ENCODE measurements at places on chromosomes 16 and 17.
A peak's percentile ranks its signal among the peaks of the same experiment; 100 is the strongest.

DNA sequence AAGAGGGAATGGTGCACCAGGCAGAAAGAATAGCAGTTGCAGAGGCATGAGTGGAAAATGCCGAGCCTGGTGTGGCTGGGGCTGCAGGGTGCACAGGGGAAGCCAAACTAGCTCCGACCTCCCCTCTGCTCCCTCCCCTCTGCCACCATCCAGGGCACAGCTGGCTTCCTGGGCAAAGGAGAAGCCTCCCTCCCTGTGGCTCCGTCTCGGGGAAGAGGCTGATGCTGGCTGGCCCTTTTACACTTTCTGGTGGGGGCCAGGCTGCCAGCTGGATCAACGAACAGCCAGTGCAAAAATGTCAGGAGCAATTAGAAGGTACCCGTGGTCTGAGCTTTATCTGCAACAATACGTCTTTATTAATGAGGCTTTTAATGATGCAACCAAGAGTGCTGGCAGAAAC lies 37.1 kb upstream of the KCNJ12 start:
- DNase-seq = no peak

GRCh38 chr17:74737299-74738050 lies 419 bp downstream of the RAB37 start:
- DNase-seq = peak; percentile 76

GRCh38 chr16:59840169-59840568 lies 1106.1 kb upstream of the GOT2 start:
- DNase-seq = no peak

GRCh38 chr17:50057521-50057991 lies 1.6 kb downstream of the ITGA3 start:
- DNase-seq = no peak

- DNase-seq = no peak
Observed at GRCh38 chr17:57114085-57114673, 29.1 kb downstream of the AKAP1 start.

GRCh38 chr17:57940231-57940630 lies 15.0 kb downstream of the CUEDC1 start:
- peak; percentile 90 for DNase-seq

DNA sequence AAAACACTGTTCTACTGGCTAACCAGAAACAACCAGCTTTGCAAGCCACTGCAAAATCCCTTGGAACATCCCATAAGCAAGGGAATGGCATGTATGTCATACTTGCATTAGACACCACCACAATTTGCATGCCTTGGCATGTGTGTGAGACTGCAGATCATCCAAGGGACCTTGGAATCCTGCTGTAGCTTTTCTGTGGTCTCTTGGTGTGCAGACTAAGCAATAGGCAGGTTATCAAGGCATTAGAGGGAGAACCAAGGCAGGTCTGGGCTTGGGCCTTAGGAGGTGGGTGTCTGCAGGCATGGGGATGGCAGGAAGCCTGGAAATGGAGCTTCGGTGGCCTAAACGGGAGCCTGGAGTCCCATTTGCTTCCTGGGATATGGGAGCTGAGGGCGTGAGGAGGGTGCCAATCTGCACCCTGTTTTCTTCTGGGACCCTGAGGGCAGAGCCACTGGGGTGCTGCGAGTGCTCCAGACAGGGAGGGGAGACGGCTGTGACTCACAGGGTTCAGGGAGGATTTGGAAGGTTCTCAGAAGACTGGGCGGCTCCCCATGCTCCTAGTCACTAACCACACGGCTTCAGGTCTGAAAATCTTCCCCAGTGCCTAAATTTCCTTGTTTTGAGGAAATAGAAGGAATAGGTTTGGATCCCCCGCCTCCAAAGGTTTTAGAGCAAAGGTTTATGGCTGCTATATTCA lies 36.6 kb downstream of the FAM20A start:
- DNase-seq = no peak

DNA sequence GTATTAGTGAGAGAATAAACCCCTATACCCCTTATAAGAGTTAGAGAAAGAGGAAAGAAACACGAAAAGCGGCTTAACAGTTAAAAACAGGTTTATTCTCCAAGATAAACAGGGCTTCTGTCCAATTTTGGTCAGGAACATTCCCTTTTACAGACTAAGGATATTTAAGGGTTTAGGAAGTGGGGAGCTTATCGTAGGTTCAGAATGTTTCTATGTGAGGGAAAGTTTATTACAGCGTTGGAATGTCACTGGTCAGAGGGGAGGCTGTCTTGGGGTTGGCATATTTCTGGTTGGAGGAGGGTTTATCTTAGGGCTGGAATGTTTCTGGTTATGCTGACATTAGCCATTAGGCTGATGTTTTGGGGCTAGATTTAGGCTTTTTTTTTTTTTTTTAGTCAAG lies 34.1 kb upstream of the WWOX start:
- no peak for DNase-seq

GRCh38 chr16:12958366-12958765 lies 57.0 kb downstream of the SHISA9 start:
- DNase-seq = no peak

- DNase-seq = no peak
Observed at GRCh38 chr16:58418601-58419000, 26.3 kb downstream of the GINS3 start.

DNA sequence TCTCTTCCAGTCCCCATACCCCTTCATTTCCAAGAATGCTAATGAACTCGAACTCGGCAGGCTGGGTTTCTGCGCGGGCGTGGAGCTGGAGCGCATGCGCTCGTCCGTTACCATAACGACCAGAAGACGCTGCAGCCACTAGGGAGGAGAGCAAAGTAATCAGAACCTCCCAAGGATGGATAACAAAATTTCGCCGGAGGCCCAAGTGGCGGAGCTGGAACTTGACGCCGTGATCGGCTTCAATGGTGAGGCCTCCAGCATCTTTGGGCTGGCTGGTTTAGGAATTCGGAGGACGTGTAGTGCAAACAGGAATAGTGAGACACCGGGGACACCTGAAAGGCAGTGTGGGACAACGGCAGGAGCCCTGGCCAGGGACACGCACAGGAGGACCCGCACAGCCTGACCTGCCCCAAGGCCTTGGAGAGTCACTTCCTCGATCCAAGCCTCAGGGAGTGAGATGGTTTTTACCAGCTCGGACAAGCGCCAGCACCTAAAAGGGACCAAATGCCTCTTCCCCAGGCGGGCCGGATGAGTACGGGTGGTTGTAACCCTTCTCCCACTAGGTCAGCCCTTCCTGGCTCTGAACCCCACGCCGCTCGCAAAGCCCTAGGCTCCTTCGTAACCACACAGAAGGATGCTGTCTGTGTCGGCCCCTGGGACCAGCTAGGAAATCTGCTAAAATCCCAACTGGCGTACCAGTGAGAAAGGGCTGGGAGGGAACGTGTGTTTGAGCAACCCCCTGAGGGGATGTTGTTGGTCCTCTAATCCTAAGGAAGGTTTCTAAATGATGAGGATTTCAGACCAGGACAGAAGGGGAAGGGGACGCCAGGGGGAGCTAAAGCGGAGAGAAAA lies at the start of gene CFAP52:
Gene CFAP52 (plus strand): TSS at position 122 of the 852 bp plus-strand sequence. CDS start 54 bp downstream, at position 176.
- peak; percentile 35 for DNase-seq

- DNase-seq = peak; percentile 50
Observed at GRCh38 chr16:27717726-27718125, 167.8 kb downstream of the KATNIP start.

GRCh38 chr16:79665970-79666369 lies 65.4 kb upstream of the MAF start:
- no peak for DNase-seq

GRCh38 chr16:19907161-19907992 lies 22.7 kb upstream of the GPRC5B start:
- peak; percentile 75 for DNase-seq

GRCh38 chr17:19270704-19271611 lies 33.8 kb downstream of the EPN2 start:
- DNase-seq = peak; percentile 52

GRCh38 chr16:2592786-2593185 lies 55.0 kb downstream of the PDPK1 start:
- DNase-seq = no peak

DNA sequence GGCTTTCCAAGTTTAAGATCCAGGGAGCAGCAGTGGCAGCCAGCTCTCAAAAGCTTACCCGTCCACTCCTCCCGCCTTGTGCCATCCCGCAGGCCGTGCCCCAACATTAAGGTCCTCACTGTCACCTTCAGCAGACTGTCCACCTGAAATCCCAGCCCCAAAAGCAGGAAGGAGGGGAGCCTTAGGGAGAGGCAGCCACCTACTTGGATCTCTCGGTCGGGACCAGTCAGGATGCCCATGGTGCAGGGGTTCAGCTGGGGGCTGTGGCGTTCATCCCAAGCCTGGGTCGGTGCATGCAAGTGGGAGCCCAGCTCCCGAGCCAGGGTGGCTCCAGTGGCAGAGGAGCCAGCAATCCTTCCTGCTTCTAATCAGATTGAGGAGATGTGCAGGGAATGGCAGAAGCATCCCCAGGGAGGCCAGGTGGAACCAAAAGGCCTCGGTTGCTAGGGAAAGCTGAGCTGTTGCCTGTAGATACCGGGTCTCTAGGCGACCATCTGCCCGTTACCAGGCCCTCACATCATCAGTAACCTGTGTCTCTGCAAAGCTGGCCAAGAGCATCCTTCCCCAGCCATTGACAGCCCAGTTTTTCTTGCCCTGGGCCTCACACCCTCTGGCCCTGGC lies 24.6 kb downstream of the CNGB1 start:
- peak; percentile 94 for DNase-seq

GRCh38 chr17:74635418-74635817 lies 11.9 kb upstream of the CD300E start:
- no peak for DNase-seq

GRCh38 chr16:25256695-25257469 lies 763 bp downstream of the ZKSCAN2 start:
- peak; percentile 29 for DNase-seq

DNA sequence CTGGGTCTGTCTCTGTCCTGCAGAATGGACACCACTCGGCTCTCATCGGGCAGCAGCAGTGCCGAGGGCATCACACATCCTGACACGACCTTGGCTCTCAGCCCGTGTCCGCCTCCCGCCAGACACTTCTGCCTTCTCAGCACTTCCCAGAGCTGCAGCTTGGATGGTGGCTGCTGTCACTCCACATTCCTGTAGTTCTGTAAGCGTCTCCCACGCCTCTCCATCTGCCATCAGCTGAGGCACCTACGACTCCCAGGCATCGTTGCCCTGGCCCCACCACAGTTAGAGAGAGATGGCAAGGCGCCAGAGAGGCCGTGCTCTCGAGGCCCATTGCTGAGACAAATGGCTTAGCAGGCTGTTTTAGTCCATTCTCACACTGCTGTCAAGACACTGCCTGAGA lies 195.9 kb upstream of the CHMP6 start:
- peak; percentile 66 for DNase-seq

DNA sequence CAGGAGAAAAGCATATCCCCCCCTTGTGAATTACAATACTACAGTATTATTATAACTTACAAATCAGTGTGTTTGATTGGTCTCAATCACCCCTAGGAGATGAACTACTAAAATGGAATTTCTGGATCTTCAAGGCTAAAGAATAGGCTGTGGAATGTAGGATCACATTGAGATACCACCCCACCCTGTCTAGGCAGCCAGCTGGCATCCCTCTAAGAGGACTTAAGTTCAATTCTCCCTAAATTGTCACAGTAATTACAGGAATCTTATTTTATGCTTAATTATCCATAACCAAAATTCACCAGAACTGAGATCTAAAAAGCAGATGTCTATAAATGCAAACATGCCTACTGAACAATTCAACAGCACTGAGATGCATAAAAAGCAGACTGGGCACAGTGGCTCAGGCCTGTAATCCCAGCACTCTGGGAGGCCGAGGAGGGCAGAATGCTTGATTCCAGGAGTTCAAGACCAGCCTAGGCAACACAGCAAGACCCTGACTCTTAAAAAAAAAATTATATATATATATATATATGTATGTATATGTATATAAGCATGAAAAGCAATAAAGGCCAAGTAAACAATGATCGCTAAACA lies 12.0 kb downstream of the AP1G1 start:
- no peak for DNase-seq

GRCh38 chr17:81656118-81656743 lies at the start of gene PDE6G:
Gene PDE6G, minus strand, starts transcription at chr17:81656542. Its CDS starts 3,237 bp downstream, at chr17:81653305.
- no peak for DNase-seq

DNA sequence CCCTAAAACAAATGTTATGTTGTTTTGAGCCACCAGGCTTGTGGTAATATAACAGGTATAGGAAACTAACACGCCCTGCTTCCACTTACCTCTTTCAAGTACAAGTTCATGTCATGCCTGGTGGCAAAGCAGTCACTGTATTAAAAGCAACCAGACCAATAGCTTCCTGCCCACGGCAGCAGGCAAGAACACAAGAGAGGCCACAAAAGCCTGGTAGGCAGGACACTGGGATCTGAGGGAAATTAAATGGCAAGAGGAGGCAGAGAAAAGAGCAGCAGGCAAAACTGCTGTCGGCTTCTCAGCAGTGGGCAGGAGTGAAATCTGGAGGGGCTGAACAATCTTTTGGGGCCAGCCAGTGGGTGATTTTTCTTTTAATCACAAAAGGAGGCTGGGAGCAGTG lies 2.2 kb downstream of the CYTH1 start:
- no peak for DNase-seq

GRCh38 chr17:35235917-35236316 lies 7.0 kb upstream of the SLFN5 start:
- DNase-seq = no peak

- no peak for DNase-seq
Observed at GRCh38 chr16:525123-525519, 2.4 kb upstream of the CAPN15 start.

DNA sequence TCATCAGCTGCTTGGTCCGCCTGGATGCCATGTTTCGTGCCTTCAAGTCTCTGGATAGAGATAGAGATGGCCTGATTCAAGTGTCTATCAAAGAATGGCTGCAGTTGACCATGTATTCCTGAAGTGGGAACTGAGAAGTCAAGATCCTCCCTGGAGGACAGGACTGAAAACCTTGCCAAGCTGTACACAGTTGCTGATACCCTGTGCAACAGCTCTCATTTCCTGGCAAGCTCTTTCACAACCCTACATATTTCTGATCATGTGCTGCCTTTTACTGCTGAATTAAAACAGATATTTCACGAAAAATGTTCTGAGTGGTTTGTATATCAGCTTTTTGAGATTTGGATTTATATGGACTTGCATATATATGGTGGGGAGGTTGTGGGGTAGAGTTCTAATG lies 898 bp downstream of the CAPNS2 start:
- no peak for DNase-seq

DNA sequence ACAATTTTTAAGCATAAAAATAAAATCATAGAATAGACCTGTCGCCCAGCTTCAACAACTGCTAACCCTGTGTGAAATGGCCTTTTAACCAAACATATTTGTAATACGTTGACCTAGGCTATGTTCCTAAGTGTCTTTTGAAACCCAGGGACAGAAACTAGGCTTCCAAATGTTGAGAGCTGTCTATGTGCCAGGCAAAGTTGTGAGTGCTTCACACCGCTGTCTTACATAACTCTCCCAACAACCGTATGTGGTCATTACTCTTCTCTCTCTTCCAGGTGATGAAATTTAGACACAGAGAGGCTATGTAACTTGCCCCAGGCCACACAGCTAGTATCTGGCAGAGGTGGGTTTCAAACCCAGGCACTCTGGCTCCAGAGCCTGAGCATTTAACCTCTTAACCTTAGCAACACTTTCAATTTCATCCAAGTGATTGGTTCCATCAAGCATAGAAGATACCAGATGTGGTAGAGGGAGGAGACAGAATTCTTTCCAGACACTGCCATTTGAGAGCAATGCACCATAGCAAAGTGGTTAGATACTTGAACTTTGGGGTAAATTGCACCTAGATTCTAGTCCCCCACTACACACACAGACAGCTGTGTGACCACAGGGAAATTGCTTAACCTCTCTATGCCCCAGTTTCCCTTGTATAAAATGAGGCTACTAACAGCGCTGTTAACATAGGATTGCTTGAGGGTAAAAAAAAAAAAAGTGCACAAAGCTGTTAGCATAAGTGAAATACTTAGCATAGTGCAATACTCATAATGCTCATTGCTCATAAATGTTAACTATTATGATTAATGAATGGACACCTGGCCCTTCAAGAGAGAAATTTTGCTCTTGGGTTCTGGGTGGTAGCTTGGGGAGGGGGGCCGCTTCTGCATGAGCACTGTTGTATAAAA lies 160.6 kb downstream of the IRX3 start:
- DNase-seq = no peak
